ENCODE measurements at places on chromosomes 1 and 21.

DNA sequence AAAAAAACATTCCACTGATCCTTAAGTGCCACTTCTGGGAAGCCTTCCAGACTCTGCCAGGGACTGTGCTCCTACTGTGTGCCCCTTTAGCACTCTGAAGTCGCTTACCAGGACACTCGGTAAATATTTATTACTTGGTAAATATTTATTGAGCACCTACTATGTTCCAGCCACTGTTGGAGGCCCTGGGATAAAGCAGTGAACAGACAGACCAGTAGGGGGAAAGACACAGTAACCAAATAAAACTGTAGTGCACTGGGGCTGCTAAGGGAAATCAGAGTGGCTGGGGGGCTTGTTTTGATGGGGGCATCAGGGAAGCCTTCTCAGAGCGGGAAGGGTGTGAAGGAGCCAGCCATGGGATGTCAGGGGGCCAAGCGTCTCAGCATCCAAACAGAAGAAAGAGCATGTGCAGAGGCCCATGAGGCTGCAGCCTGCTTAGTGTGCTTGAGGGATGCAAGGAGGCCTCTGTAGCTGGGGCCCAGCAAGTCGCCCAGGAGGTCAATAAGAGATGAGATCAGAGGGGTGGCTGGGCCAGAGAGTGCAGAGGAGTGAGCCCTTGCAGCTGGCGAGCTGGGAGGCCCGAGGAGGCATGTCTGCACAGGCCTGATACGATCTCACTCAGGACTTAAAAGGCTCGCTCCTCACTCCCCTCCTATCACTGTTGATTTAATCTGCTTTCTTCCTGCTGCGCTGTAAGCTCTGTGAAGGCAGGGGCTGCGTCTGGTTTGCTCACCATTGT lies 28.6 kb downstream of the KAZN start:
- DNase-seq = no peak

DNA sequence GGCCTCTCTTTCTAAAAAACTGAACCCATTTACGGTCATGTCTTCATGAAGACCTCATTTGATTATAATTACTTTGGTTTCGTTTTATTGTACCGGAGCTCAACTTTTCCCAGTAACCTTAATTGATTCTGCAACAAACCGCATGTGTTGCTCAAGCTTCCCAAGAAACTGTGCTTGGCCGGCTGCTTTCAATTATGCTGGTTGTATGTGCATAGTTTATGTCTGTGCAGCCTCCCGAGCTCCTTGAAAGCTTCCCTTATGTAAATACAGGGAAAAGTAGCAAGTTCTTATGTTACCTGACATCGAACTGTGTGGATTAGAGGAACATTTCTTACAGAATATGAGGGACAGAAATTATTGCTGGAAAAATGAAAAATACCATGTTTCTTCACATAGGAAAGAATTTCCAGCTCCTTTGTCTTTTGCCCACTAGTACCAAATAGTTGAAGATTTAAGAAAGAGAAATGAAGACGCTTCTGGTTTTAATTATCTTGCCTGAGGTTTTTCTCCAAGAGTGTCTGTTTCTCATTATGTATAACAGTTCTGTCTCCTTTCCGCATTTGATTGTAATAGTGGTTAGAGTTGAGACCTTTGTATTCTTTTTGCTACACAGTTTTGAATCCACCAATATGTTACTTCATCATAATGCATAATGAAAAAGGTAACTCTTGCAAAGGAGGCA lies 2.1 kb downstream of the VCAM1 start:
- peak; percentile 17 for DNase-seq

GRCh38 chr1:187092104-187092503 lies 263.4 kb downstream of the PLA2G4A start:
- DNase-seq = no peak

GRCh38 chr1:11749203-11749689 lies 12.7 kb upstream of the C1orf167 start:
- DNase-seq = peak; percentile 10

GRCh38 chr21:36966066-36966820 lies at the start of gene HLCS:
Gene HLCS, minus strand, starts transcription at chr21:36966669. Its CDS starts 31 bp downstream, at chr21:36966638.
- DNase-seq = no peak

DNA sequence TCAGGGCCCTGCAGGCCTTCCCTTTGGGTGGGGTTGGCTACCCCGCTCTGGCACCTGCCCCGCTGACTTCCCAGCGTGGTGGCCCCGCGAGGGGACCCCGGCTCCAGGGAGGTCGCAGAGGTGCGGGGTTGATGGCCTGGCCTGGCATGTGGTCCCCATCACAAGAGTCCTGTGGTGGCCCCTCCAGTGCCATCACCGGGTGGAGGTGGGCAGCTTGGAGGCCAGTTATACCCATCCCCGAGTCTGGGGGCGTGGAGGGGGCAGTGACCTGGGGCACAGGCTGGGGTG lies 26.8 kb downstream of the PRMT2 start:
- no peak for DNase-seq

- DNase-seq = no peak
These were observed 9.4 kb upstream of the BARHL2 start for GRCh38 chr1:90726425-90726985.

DNA sequence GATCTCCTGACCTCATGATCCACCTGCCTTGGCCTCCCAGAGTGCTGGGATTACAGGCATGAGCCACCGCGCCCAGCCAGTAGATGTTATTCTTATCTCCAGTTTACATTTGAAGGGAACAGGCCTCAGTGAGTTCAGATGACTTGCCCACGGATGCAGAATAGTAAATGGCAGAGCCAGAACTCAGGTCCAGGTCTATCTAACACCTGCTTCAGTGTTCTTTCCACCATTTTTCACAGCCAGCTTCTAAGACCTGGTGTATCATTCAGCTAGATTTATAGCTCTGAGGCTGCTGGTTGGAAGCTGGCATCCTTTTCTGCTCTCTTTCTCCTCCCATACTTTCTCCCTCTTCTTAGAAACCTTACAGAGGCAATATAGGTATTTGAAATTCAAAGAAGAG lies 10.8 kb downstream of the FABP3 start:
- DNase-seq = no peak

GRCh38 chr21:15748586-15748985 lies 18.8 kb downstream of the USP25 start:
- DNase-seq = no peak

DNA sequence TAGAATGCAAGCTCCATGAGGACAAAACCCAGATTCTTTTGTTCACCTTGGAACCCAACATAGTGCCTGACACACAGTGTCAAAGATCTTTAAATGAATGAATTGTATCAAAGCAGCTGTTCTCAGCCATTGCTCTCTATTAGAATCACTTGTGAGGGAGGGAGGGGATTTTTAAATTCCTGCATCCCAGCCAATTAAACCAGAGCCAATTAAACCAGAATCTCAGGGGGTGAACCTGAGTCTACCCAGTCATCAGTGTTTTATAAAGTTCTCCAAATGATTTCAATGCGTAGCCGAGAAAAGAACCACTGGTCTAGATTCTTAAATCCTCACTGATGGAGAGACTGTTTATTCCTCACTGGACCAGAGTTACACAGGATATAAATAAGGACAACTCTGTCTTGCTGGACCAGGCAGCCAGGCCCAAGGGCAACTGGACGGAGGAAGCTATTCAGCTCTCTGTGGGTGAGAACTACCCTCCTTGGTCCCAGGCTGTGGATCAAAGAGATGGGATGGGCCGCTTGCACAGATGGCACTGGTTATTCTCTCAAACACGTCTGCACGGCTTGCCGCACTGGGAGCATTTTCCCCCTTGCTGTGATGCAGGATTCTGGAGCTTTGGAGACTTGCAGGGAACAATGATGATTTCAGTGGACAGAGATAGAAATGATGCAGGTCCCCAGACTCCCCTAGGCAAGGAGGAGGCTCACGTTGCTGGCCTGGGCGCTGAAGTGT lies 20.0 kb upstream of the CDCA8 start:
- no peak for DNase-seq

DNA sequence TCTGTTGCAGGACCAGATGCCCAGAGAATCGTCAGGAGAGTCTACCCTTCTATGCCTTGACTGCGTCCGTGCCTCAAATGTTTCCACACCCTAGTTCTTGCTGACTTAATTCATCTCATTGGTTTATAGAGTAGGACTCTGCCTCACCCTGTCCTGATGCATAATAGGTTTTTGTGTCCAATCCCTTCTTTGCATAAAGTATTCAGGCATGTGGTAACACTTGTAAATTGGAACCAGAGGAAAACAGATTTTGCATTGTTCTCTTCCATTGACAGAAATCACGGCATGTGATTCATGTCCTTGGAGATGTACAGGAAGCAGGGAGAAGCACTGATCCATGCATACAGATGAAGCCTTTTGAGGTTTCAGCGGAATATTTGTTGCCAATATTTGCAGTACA lies 29.5 kb downstream of the PLPPR5 start:
- DNase-seq = no peak

DNA sequence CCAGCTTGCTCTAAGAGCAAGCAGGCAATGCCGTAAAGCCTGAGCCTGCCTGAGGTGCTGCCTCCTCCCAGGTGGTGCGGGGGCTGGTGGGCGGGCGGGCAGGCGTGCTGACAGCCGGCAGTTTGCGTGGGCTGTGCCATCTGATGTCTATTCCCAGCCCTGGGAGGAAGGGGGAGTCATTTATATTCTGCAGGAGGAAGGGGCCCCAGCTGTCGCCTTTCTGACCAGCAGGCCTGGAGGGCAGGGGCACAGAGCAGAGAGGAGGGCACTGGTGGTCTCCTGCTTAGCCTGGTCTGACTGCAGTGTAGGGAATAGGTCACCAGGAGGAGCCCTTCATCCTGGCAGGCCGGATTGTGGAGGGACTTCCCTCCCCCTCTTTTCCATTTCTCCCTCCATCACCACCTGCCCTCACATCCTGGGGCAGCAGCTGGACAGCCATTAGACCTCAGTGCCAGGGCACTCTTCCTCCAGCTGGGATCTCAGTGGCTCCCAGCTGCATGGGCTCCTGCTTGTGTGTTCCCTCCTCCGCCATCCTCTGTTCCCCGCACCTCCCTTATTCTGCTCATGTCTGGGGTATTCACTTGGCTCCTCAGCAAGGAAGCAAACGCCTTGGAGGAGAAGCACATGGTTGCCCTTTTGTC lies 4.4 kb downstream of the CYB561D1 start:
- no peak for DNase-seq

DNA sequence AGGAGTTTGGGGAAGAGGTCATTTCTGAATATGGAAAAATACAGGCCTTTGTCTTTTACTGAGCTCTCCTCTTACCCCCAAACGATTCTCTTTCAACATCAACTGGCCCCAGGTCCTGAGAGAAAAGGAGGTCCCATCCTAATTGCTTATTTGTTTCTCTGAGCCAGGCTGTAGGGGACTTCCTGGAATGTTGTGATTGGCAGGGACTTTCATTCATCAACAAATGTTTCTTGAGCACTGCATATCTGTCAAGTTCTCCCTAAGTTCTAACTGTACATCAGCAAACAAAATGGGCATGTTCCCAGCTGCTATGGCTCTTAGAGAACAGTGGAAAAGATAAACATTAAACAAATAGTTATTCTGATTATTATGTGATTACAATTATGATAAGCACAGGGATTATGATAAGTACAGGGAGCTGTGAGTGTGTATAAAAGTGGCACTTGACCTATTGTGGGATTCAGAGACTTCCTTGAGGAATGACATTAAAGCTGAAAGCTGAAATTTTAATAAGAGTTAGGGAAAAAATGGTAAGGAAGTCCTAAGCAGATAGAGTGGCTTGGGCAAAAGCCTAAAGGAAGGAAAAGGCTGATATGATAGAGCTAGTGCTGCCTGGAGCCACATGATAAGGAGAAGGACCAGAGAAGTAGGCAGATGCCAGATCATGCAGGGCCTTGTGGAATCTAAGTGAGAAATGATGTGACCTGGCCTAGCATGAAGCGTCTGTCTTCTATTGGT lies 11.6 kb downstream of the GPX7 start:
- no peak for DNase-seq
